Neural crest cell (in vitro differentiated cells): ENCODE measurements at places on chromosomes 6 and 20.

DNA sequence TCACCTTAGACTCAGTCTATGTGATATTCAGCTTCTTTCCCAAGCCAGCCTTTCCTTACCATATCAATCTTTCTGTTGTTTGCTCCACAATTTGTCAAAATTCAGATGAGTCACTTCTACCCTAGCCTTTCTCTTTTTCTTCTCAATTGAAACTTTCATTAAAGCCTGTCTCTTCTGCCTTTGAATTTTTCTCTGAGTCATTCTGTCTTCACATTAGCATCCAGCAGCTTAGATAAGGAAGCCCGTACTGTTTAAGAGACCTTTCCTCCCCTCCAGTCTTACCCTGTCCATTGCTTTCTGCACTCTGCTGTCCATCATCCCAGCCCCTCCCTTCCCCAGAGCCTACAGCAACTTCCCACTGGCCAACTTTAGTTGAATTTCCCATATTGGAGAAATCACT lies 34.9 kb upstream of the RALGAPA2 start:
- DNase-seq: no peak

DNA sequence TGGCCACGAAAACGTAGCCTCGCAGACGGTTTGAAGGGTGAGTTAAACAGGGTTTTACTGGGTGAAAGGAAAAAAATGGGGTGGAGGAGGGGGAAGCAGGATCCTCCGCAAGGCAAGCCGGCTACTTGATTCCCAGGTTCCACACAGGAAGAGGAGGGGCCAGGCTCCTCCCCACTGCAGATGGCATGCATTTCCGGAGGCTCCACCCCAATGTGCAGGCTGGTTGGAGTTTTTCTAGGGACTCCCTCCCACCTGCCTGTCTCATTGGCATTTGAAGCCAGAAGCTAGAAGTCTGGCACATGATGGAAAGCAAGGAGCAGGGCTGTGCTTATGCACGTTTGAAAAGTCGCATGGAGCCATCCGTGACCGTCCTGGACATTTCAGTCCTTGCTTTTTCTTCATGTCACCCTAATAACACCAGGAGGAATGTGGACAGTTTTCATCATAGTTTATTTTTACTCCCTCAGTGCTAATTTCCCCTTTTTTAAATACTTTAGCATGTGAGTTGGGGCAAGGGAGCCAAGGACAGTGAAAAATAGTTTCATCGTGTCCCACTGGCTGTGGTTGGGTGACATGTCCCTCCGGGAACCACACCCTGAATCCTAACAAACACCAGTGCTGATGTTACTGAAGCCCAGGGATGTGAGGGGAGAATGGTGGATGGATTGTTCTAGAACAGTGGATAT lies 100.1 kb upstream of the INSM1 start:
- no peak for DNase-seq

DNA sequence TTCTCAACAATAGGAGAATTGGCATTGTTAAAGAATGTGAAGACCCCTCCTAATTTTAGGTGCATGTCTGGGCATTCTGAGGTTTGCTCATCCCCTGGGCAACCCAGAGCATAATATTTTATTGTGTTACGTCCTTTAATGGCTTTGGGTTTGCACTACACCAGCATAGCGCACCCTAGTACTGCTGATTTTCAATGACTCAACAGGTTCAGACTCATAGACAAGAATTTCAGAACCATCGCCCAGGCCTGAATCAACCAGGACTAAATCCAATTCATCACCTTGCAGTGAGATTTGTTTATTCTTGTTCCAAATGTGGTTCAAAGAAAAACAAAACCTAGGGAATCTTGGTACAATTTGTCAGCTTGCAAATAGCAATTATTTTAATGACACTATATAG lies 137.8 kb upstream of the PHACTR1 start:
- DNase-seq: no peak

DNA sequence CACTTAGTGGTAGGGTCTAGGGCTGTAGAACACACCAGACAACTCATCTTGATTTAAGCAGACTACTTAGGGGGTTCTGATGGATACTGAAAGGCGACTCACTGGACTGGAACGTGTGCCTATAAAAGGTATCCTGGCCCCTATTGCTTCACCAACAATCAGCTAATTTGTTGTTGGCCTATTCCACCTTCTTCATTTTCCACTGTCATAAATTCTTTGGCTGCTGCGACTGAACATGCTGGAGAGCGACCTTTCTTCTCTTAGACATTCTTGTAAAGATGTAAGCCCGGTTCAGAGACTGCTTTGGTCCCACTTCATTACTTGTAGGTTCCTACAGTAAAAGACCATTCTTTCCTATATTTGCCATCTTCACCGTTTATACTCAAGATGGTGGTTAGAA lies 609.9 kb upstream of the CITED2 start:
- no peak for DNase-seq

- DNase-seq: no peak
These were observed 43.0 kb downstream of the PYGB start for GRCh38 chr20:25290646-25291431.

DNA sequence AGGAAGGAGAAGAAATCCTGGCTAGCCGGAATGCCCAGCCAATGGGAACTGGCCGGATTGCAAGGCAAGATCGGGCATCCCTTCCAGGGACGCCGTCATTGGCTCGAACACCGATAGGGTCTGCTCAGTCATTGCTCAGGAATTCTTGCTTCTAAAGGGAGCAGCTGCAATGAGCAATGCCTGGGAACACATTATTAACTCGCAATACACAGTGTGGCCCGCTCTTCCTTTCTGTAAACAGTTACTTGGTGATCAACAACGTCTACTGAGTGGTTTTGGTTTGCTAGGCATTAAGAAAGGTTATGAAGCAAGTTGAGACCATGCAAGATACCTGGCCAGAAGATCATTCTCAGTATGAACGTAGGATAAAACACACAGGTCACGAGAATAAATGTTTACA lies 165.4 kb upstream of the CITED2 start:
- no peak for DNase-seq

- DNase-seq: peak; percentile 83
These were observed 36.9 kb upstream of the BLCAP start for GRCh38 chr20:37564388-37565133.
